ENCODE measurements at places on chromosomes 2 and 18. TPM values are rescaled to one million over a fixed set of nuclear protein-coding genes. Genes with fewer than 3 reads are reported as not detected.

DNA sequence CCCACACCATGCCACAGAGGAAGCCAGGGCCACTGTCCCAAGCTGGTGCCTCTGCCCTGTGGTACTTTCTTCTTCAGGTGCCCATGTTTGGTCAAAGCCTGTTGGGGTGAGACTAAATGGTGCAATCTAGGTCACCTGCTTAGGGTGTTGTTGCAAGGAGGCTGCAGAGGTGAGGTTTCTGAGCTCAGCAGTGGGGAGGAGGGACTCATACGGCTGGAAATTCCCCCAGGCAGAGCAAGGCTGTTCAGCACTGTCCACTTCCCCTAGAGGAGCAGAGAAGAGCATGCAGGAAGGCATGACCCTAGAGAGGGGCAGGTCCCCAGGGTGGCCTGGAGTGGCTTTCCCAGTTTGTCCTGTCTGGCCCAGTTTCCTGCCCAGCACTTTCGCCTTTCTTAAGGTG is 211.0 kb downstream of the HAUS1 start:
- DNase-seq: no peak

GRCh38 chr2:29697715-29698114 is 223.7 kb downstream of the ALK start:
- DNase-seq: no peak

DNA sequence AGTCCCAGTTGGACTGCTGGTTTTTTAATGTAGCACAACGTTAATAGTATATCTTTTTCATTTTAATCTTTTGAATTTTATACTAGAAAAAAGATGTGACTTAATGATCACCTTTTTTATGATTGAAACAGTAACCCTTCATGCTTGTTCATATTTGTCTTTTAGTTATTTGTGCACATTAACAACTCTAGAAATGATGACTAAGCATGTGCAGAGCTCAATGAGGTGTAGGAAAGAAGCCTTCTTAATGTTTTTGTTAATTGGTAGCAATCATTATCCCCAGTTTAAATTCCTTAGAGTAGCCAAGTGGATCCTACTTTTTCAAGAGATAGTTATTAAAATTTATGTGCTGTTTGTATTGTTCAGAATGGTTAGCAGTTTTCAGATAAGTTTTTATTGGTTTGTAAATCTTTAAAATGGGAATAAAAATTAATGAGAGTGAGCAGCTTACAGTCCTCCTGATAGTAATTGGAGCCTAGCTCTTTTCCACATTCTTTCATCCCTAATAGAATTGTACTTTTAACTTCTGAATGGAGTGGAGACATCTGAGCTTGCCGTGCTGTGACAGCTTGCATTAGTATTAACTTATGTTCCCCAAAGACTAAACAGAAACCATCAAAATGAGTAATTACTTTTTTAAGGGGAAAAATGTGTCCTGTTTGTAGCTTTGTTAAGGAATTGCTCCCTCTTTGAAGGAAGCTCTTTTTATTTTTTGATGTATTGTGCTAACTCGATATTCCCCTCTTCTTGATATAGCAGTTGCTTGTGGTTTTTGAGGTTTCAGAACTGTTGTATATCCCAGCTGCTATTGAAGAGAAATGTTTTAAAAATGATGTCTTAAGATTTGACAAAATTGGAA is 17.3 kb downstream of the PIK3C3 start:
- no peak for DNase-seq

- no peak for DNase-seq
Observed at GRCh38 chr18:24160086-24160485, 21.2 kb downstream of the CABYR start.

GRCh38 chr2:10448576-10449485 is 704 bp upstream of the ODC1 start:
- no peak for DNase-seq

GRCh38 chr2:240619506-240620148 is 5.7 kb upstream of the GPR35 start:
- DNase-seq: no peak

The PRKAG3 gene
- not detected for total RNA-seq

The SERPINB4 gene
- not detected for total RNA-seq

The DTNA gene
- total RNA-seq: 46.5 TPM
